ENCODE measurements at places on chromosomes 11 and 22.

DNA sequence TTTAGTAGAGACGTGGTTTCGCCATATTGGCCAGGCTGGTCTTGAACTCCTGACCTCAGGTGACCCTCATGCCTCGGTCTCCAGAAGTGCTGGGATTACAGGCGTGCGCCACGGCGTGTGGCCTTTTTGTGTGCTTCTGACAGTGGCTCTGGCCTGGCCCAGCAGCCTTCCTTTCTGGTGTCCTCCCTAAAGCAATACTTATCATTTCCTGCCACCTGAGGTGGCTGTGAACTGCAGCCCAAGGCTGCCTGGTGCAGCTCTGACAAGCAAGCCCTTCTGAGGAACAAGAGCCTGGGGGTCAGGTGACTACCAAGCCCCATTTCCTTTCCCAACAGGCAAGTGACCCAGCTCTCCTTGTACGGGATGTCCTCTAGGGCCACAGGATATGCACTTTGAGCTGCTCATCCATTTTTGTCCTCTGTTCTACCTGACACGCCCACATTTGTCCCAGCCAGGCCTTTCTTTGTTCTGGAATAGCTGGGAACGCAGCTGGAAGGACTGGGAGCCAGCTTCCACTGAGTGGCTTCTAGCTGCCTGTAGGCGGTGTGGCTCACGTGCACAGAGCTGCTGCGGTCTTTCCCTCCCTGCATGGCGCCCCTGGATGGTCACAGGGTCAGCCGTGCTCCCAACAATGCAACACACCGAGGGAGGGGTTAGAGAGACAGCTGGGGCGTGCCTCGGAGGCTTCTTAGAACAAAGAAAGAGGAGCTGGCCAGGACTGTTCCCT, 12.3 kb upstream of the BID start:
- no peak for DNase-seq

DNA sequence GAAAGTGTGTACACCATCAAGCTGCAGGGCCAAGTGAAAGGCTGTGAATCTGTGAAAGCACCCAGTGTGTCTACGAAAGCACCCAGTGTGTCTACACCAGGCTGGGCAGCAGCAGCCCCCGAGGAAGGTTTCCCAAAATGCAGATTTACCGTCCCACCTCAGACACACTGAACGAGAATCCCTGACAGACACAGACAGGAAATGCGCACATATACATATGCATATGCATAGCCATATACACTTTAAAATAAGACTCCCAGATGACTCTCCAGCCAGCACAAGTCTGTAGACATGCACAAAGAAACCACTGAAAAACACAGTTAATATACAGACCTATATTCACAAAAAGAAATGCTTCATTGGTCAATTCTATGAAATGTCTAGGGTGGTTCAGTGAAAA, 155.5 kb upstream of the OPCML start:
- DNase-seq, result no peak

DNA sequence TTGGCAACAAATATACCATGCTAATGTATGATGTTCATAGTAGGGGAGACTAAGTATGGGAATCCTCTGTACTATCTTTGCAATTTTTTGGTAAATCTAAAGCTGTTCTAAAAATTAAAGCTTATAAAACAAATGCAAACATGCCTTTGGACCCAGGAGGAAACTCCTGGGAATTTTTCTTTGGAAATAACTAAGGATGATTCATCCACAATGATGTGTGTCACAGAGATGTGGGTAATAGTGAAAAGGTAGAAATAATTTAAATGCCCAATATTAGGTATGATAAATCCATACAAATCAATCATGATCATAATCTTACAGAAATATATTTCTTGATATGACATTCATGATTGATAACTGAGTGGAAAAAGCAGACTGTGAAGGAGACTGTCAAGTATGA, 135.8 kb downstream of the TRIM44 start:
- peak; percentile 24 for DNase-seq

DNA sequence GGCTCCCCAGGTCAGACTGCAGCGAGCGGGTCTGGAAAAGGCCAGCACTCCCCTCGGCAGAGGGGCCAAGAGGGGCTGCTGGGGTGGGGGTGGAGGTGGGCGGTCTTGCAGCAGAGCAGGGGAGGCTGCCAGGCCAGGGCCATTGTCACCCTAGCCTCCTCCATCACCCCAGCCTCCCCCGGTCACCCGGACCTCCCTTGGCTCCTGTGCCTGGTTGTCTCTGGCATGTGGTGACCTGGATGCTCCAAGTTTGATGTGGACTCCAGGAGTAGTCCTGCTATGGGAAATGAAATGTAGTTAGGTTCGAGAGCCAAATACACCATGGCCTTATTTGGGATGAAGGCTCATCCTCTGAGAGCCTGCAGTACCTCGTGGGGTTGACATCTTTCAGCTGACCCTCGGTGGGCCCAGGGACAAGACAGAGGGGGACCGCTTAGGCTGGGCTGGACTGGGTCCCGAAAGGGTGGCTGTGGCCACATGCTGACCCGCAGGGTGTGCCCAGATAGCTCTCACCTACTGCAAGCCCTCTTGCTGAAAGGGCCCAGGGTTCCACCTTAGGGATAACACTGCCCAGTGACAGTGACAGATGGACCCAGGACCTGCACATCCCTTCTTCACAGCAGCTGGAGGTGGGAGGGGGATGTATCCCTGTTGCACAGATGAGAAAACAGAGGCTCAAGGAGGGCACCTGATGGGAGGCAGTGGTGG, 24.1 kb downstream of the MRGPRD start:
- no peak for DNase-seq

DNA sequence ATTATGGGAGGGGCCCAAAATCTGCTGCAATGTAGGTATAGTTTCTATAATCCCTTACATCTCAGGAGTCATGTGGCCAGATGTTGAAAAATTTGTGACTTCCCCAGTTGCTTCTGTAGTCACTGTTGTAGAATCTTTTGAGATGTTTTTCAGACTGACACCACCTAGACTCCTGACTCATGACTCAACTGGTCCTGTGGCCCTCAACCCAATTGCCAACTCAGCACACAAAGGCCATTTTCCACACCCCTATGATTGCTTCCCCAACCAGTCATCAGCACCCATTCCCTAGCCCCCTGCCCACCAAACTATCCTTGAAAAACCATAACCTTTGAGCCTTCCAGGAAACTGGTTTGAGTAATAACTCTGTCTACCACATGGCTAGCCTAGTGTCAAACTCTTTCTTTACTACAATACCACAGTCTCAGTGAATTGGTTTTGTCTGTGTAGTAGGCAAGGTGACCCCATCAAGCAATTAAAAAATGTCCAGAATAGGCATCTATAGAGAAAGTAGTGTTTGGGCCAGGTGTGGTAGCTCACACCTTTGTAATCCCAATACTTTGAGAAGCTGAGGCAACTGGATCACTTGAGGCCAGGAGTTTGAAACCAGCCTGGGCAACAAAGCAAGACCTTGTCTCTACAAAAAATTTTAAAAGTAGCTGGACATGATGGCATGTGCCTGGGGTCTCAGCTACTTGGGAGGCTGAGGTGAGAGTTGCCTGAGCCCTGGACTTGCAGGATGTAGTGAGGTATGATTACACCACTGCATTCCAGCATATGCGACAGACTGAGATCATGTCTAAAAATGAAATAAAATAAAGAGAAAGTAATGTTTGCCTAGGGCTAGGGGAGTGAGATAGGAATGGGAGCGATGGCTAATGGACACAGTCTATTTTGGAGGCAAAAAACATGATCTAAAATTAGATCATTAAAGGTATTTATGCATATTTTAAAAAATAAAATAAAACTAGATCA, 24.1 kb upstream of the FEZ1 start:
- no peak for DNase-seq

- DNase-seq, result no peak
Measured at GRCh38 chr11:72543849-72544542, 109.7 kb upstream of the CLPB start.

DNA sequence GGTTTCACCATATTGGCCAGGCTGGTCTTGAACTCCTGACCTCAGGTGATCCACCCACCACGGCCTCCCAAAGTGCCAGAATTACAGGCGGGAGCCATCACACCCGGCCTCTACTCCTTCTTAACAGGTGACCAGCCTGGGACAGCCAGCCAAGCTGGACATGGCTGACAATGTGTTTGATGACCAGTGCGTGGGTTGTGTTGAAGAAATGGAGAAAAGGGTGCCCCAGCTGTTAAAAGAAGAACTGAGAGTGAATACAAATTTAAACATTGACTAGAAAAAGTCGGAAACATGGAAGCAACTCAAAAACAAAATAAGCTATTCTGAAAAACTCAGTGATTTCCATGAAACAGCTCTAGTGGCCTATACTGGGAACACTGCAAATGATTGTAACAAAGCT, 86.5 kb upstream of the CLPB start:
- DNase-seq, result no peak

DNA sequence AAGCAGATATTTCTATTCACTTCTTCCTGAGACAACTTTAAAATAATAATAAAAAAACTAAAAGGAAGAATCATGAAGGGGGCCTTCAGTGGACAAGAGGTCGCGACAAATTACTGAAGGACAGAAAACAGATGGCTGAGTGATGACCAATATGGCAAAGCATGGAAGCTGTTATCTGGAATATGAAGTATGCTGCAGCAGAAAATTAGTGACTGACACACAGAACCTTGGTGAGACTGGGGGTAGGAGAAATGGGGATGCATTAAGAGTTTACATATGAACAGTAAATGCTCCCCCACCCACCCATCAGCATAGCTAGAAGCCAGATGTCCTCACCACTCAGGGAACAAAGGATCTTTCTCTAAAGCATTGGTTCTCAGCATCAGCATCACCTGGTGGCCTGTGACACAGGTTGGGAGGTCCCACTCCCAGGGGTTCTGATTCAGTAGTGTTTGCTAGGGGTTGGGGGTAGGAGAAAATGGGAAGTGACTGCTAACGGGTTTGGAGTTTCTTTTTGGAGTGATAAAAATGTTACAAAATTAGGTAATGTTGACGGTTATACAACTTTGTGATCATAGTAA, 59.7 kb downstream of the NARS2 start:
- DNase-seq, result no peak

DNA sequence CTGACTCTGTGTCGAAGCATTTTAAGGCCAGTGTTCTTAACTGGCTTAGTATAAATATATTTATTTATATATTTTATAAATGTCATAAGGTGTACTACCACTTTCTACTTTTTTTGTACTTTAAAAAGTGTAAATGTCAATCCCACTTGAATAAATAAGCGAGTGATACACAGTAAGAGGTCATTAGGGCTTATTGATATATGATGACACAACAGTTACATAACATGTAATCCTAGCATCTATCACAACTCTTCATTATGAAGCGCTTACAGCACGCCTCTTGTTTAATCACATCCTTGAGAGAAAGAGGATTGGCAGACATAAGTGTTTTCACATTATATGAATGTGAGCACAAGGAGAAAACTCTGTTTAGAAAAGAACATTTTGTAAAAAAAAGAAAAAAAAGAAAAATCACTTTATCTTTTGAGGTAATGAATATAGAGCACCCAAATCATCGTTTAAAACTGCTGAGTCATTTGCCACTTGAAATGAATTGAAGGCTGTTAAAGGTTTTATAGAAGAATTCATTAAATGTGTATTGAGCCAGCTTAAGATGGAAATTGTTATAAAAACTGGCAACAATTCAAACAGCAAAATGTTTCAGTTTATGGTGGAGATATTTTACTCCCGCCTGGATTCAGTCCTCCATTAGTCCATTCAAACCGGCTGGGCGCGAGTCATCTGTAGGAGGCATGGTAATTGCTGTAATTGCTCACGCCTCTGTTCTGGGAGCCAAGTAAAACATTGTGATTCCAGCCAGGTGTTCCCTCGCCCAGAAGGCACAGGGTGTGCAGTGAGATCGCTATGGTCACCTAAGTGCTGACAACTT, 627.3 kb upstream of the KIRREL3 start:
- no peak for DNase-seq

GRCh38 chr11:8356721-8357504, 93.2 kb upstream of the LMO1 start:
- no peak for DNase-seq

GRCh38 chr11:35923452-35923851, 20.4 kb upstream of the LDLRAD3 start:
- DNase-seq, result no peak

GRCh38 chr22:44646668-44647067, 55.3 kb upstream of the PRR5 start:
- DNase-seq, result no peak

DNA sequence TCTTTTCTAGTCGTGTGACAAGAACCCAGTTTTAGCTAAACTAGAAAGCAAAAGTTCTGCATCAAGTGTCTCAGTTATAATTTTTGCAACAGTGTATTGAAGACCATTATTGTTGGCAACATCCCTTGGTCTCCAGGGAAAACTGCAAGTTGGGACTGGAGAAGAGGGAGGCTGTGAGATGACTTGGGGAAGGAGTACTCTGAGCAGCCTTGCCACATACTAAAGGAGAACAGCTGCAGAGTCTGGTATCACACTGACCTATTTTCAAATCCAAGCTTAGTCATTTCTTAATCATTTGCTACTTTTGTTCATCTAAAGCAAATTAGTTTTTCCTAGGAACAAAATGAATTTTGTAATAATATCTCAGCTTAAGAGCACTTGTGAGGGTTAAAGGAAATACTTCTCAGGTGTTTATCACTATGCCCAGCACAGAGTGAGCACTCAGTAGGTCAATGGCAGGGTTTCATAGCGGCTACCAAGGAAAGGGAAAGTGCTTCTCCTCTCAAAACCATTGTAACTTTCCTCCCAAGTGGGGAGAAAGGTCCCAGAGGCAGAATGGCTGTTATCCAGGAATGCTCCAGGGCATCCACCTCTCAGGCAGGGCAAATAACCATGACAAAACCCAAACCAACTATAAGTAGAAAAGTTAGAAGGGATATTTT, 247.1 kb downstream of the C11orf87 start:
- no peak for DNase-seq

DNA sequence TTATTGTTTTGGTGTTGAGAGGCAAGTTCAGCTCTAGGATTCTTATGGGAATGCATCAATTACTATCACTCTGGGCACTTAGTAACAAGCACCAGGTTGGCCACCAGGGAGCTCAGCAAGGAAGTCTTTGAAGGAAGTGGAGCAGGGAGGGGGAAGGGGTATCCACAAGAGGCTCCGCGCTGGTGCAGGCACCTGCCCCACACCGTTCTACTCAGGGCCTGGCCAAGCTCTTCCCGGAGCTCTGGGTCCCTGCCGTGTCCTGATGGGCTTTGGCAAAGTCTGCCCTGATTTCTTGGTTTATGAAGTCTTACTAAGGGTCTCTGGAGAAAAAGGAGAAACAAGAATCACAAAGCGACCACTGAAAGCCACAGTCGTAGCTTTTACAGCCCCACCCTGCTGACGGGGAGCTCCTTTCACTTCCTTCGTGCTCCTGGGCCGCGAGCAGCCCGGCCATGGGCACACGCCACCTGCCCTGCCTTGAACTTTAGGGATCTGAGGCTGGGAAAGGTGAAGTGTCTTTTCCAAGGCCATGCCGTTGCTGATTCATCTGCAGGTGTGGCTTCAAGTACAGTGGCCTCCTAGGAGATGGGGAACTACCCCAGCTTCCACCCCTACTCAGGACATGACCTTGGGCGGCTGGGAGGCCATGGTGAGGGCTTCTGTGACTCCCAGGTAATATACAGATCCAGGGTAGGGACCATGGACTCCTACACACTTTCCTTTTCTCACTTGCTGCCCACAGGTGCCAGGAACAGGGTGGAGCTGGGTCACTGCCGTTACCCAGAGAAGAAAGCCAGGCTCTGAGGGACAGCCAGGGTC, 15.9 kb upstream of the LRRC32 start:
- DNase-seq, result no peak

GRCh38 chr11:21814169-21814568, 378.7 kb upstream of the ANO5 start:
- no peak for DNase-seq

- DNase-seq, result peak; percentile 76
Measured at GRCh38 chr11:64449381-64450167, 90.6 kb downstream of the RPS6KA4 start.

All from AG08395 (cell line).